ENCODE measurements at places on chromosomes 1 and 21.

DNA sequence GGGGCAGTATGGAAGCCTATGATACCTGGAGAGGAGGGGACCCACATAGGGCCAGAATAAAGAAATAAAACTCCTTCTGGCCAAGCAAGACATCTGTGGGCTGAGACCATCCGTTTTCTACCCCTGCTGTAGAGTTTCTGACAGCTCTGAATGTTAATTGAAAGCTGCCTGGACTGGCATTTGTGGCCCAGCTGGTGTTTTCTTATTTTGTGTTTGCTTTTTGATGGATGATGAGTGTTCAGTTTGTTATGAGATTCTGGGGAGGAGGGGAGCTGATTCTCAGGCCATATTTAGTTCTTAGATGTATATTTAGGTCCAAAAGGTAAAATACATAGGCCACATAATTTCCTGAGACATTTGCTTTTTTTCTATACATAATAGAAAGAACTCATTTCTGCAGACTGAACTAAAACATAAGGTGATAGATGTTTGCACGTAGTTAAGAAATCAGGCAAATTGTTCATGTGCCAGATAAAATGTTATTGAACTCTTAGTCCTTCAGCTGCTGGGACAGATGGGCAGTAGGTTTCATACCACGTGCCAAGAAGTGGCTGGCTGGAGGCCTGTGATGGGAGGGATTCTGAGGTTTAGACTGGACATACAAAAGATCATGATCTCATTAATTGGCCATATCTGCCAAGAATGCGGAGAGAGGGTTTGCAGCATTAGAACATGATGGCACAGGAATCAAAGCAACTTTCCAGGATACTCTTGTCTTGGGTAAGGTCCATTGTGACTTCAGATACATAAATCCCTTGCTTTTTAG lies 54.1 kb downstream of the DSCAM start:
- DNase-seq: no peak

DNA sequence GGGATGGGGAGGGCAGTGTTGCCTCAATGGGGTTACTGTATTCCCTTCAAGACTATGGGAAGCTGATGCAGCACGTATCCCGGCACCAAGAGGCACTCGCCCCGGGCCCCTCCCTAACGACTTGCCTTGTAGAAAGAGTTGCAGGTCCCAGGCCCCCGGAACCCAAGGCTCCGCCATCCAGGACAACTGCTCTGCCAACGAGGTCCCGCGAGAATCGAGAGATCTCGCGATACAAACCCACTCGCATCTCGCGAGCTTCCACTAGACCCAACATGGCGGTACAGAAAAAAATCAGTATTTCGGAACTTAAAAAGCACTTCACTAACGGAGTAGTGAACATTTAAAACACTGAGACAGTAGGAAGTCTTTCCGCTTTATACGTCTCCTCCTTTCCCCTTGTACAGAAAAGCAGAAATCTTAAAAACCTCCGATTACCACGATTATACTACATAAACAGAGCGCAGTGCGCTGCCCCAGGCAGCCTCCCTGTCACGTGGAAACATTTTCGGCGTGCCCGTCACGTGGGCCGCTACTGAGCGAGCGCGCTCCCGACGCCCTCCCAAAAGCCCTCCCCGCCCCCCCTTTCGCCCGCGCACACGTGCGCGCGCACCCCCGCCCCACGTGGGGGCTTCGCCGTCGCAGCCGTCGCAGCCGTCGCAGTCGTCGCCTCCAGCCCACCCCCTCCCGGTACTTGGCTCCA lies at the start of gene ZZZ3:
TSS of gene ZZZ3 (minus strand) at position 199 of the 700 bp plus-strand sequence. CDS start 49,304 bp downstream, outside the sequence.
- peak; percentile 91 for DNase-seq

DNA sequence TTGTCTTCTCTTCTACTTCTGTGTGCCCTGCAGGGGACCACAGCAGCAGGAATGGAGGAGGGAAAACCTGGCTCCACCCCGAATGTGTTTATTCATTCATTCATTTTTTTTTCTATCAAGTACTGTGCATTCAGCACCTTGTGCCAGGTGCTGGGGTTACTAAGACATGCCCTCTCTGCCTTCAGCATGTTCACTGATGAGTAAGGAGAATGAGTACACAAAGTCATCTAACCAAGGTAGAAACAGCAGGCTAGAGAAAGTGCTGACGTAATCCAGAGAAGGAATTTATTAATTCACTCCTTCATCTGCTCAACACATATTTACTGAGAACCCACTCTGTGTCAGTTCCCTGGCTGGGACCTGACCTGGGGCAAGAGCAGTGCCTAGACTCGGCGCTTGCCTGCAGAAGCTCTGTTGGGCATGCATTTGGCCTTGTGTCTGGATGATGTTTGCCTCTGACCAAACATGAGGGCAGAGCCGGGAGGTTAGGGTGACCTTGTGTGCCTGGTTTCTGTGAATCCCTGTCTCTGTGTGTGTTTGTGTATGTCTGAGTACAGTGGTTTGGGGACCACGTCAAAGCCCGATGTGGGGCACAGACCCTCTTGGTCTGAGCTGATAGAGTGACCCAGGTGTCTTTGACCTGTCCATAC lies 3.3 kb upstream of the MYOG start:
- DNase-seq: no peak

DNA sequence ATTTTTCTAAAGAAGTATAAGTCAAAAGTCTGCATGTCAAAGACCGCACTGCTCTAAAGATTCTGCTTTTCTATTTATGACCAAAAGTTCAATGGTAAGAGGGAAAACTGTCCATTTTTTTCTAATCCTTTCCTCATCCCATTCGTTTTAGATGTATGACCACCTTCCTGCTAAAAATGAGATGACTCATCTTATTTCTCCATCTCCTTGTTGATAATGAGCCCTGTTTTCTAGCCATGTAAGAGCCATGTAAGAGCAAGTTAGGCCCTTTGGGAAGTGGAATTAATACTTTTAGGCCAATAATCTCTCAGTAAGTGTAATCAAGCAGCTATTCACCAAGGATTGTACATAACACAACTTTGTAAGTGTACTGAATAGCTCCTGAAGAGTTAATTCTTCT lies 475.6 kb upstream of the B3GALT2 start:
- no peak for DNase-seq

DNA sequence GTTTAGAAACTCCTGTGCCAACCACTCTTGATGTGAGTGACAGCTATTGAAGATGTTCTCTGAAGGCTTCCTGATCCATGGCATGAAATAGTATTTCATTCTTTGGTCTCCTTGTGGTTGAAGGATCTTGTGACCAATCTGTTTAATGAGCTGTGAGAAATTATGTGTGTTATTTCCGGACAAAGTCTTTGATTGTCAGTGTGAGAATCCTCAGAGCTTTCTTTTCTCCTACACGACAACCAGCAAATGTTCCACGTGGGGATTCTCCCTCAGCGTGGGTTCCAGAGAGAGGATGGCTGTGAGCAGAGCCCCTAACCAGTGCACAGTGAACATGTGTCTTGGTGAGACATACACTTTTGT lies 45.0 kb upstream of the HOOK1 start:
- no peak for DNase-seq

GRCh38 chr1:221031458-221032203 lies 152.4 kb downstream of the HLX start:
- no peak for DNase-seq

- DNase-seq: no peak
These were observed 335.5 kb downstream of the BARHL2 start for GRCh38 chr1:90381598-90381997.

DNA sequence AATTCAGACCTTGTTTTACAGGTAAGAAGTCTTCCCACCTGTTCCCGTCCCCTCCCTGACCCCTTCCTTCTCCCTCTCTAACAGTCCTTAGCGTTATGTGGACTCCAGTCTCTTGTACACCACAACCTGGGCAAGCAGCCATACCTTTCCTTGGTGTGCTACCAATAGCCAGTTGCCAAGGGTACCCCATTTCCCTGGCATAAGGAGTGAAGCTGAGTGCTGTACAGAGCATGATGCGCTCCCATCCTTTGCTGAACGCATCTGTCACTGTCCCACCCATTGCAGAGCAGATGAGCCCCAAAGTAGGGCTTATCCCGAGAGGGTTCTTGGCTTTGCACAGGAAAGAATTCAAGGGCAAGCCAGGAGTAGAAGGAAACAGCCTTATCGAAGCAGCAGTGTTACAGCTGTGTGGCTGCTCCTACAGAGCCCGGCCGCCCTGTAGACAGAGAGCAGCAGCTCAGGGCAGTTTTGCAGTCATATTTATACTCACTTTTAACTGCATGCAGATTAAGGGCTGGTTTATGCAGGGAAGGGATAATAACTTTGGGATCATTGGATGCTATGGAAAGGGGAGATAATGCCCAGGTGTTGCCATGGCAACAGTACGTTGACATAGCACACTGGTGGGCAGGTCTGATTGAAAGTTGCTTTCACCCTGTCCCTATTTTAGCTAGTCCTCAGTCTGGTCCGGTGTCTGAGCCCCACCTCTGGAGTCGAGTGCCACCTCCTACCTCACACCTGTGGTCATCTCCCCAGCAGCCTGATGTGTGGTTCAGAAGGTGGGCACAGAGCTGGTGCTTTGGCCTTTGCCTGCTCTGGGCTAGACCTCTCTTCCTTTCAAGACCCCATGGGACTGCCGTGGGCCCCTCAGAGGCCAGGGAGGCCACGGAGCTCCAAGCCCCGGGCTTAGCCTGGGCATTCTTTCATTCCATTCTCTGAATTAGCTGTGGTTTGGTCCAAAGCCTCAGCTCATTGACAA lies 5.1 kb downstream of the FHAD1 start:
- no peak for DNase-seq

DNA sequence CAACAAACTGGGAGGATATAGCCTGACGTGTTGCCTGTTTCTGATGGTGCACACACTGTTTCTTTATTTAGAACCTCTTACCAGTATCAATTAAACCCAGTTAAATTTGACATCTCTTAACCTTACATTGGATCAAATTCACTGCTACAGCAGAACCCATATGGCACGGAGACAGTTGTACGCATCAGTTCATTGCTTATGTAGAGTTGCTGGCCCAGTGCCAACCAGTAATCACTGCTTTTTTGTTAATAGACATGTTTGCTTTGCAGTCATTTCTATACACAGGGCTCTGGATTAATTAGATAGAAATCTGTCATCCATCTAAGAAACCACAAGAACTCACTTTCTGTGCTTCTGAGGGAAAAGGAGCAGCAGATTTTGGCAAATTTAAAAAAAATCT lies 154.0 kb downstream of the RWDD3 start:
- DNase-seq: no peak

GRCh38 chr1:67429528-67430357 lies 459 bp downstream of the SERBP1 start:
- no peak for DNase-seq

DNA sequence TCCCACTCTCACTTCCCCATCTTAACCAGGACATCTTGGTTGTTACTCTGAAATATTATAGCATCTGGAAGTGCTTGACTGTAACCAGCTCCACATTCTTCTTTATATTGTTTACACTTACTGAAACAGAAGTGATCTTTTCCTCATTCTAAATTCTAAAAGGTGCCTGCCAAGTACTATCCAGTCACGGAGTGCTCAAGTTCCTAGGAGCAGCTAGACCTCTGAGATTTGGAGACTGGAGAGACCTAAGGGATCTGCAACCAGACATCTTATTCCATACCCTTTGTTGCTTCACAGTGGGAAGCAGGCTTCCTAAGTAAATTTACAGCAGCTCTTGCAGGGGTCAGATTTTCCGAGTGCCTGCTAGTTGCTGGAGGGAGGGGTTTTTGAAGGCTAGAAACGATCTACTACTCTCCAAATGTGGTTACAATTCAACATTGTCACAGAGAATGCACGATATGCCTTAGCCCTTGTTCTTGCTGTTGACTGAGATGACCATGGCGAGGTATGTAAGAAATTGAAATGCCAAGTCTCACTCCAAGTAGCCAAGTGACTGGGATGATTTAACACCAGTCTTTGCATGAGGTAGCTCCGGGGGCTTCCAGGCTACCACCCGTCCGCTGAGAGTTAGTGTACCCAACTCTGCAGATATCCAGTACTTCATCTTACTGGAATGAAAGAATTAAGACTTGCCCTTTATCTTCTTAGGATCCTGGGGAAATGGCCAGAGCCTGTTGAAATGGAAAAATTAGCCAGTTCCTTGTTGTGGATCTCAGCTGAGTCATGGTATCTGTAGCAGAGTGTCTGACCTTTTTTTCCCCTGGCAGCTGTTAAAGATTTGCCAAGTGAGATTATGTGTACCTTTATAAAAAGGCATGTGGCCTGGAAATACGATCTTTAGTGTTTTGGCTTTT lies 150.8 kb downstream of the MAST2 start:
- DNase-seq: no peak

DNA sequence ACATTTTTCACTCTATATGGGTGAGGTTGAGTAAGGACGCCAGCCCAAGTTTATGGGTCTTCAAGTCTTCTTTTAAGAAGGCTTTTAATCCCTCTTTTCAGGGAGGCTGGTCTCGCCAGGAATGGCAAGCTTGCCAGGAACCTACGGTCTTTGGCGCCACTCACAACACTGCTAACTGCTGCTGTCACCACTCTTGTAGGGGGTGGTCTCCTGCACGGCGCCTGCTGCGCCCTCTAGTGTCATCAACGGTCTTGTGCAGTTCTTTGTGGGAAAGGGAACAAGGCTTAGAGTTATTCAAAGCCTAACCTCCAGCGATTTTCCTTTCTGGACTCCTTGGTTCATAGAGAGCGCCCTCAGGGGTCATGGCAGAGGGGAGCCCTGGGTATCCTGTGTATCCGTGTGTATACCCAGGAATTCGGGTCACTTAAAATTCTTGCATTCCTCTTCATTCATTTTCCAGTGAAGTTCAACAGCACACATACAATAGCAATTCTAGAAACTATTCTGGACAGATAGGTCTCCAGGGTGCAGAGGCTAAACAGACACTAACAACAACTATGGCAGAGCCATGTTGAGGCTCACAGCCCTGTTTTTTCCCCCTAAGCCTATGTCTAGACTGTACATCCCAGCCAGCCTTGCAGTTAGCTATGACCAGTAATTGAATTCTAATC lies 392.8 kb upstream of the CAMK1G start:
- DNase-seq: peak; percentile 0

DNA sequence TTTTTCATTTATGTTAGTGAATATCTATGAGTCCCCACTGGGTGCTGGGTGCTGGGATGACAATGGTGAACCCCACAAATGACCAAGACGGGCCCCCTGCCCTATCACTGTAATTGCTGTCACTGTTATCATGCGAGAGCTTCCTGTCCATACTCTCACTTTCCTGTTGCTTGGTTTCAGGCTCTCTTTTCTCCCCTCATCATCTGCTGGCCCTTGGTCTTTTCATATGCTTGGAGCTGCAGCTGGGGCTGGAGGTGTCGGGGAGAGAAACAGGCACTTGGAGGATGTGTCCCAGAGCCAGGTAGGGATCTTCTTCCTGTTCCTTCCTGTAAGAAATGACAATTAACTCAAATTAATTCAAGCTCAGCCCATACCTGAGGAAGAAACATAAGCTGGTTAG lies 348.0 kb downstream of the PTPRU start:
- no peak for DNase-seq

GRCh38 chr1:226978432-226979114 lies 38.5 kb downstream of the COQ8A start:
- no peak for DNase-seq

GRCh38 chr1:61245696-61246400 lies 163.5 kb downstream of the NFIA start:
- no peak for DNase-seq
